T-cell (primary cell): ENCODE measurements at places on chromosomes 5 and 9.

GRCh38 chr5:164487939-164488338, 982.5 kb downstream of the MAT2B start:
- no peak for DNase-seq
- no peak overlapping the region for H3K4me3 ChIP-seq
- H3K4me1 ChIP-seq = no peaks in the 10 kb centered on the region
- H3K27ac ChIP-seq = no peak overlapping the region
- H3K27me3 ChIP-seq = no peaks in the 10 kb centered on the region
- H3K36me3 ChIP-seq = no peaks in the 10 kb centered on the region

DNA sequence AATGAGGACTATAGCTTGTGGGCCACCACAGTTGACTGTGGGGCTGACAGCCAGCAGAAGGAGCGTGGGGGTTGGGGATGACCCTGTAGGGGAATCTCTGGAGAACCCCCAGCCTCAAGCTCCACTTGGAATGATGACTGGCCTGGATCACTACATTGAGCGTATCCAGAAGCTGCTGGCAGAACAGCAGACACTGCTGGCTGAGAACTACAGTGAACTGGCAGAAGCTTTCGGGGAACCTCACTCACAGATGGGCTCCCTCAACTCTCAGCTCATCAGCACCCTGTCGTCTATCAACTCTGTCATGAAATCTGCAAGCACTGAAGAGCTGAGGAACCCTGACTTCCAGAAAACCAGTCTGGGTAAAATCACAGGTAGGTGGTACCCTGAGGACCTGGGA, 128.4 kb upstream of the DMRT1 start:
- no peaks in the 10 kb centered on the region for H3K4me1 ChIP-seq
- no peak overlapping the region for H3K27ac ChIP-seq
- H3K4me3 ChIP-seq = no peak overlapping the region
- DNase-seq = no peak
- H3K27me3 ChIP-seq = peaks cover 6% of the 10 kb centered on the region

DNA sequence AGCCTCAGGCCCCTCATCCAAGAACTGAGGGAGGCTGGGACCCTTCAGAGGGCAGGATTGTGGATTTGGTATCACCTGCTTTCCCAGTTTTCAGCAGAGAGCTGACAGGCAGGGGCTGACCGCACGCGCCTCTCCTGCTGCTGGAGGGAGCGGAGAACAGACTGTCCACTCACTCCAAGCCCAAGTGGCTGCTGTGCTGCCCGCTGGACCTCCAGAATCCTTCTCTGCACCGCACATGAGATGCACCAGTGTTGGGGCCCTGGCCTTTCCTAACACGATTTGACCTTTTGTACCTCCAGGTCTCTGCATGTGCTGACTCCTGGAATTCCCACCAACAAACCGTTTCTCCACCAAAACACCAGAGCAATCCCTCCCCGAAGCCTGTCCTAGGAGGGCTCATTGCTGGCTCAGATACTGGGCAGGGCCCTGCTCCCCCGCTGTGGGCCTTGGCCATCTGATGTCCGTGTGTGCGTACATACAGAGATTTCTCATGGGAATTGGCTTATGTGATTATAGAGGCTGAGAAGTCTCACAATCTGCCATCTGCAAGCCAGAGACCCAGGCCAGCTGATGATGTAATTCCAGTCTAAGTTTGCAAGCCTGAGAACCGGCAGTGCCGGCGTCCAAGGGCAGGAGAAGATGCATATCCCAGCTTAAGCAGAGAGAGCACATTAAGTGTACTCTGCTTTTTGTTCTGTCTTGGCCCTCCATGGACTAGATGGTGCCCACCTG, 141.7 kb downstream of the GADD45G start:
- DNase-seq = no peak
- H3K4me3 ChIP-seq = no peak overlapping the region
- no peaks in the 10 kb centered on the region for H3K36me3 ChIP-seq
- no peak overlapping the region for H3K27ac ChIP-seq
- peaks cover 71% of the 10 kb centered on the region for H3K4me1 ChIP-seq

DNA sequence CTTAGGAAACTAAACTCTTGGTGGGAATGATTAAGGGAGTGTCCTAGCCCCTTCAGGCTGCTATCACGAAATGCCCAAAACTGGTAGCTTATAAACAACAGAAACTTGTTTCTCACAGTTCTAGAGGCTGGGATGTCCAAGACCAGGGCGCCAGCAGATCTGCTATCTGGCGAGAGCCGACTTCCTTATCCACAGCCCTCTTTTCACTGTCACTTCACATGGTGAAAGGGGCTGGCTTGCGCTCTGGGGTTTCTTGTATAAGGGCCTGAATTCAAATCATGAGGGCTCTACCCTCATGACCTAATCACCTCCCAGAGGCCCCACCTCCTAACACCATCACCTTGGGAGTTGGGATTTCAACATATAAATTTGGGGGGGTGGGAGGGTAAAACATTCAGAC, 49.1 kb downstream of the IPPK start:
- H3K36me3 ChIP-seq = peaks cover 16% of the 10 kb centered on the region
- H3K27ac ChIP-seq = no peak overlapping the region
- no peak for DNase-seq
- no peaks in the 10 kb centered on the region for H3K27me3 ChIP-seq
- no peaks in the 10 kb centered on the region for H3K4me1 ChIP-seq
